ENCODE measurements at places on chromosomes 13 and 19.

GRCh38 chr13:98144801-98145350, 2.0 kb downstream of the FARP1 start:
- no peak for DNase-seq

DNA sequence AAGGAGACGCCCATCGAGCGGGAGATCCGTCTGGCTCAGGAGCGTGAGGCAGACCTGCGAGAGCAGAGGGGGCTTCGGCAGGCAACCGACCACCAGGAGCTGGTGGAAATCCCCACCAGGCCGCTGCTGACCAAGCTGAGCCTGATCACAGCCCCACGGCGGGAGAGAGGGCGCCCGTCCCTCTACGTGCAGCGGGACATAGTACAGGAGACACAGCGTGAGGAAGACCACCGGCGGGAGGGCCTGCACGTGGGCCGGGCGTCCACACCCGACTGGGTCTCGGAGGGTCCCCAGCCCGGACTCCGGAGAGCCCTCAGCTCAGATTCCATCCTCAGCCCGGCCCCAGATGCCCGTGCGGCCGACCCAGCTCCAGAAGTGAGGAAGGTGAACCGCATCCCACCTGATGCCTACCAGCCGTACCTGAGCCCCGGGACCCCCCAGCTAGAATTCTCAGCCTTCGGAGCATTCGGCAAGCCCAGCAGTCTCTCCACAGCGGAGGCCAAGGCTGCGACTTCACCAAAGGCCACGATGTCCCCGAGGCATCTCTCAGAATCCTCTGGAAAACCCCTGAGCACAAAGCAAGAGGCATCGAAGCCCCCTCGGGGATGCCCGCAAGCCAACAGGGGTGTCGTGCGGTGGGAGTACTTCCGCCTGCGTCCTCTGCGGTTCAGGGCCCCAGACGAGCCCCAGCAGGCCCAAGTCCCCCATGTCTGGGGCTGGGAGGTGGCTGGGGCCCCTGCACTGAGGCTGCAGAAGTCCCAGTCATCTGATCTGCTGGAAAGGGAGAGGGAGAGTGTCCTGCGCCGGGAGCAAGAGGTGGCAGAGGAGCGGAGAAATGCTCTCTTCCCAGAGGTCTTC, 7.1 kb downstream of the MISP start:
- no peak for DNase-seq

DNA sequence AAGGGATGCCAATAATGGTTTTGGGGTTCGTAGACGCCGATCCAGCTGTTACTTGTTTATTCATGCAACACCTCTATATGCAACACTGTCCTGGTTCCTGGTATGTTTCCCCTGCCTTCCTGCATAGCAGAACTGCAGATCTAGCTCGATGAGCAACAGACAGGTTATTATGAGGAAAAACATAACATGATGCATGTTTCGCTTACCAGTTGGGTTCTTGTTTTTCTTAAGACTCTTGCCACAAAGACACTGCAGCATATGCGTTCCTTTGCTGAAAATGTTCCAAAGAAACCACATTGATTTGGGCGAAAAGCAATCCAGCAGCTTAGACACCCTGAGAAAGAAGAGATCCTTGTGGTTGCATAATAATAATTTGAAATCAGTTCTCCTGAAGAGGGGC, 583 bp downstream of the FGF14 start:
- DNase-seq, result no peak

GRCh38 chr19:13865571-13866462, 11.1 kb upstream of the NANOS3 start:
- DNase-seq, result no peak

GRCh38 chr13:113468472-113469201, 15.3 kb upstream of the ADPRHL1 start:
- no peak for DNase-seq

DNA sequence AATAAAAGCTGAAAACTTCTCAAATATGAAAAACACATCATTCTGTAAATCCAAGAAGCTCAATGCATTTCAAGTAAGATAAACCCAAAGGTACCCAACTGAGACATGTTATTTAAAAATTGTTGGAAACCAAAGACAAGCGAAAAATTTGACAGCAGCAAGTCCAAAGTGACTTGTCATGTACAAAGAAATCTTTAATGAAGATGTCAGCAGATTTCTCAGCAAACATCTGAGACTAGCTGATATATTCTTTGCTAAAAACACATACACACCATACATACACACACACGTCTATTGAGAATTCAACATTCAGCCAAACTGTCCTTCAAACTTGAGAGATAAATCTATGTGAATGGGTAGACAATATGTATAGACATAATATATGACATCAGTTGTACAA, 5.7 kb upstream of the ZNF222 start:
- DNase-seq, result no peak

GRCh38 chr13:110869805-110870706, 44.8 kb downstream of the ANKRD10 start:
- no peak for DNase-seq

GRCh38 chr13:29509999-29510589, 85.4 kb downstream of the SLC7A1 start:
- DNase-seq, result no peak

GRCh38 chr13:94513026-94513425, 33.5 kb upstream of the DCT start:
- no peak for DNase-seq

GRCh38 chr13:110942248-110942981, 27.5 kb upstream of the ANKRD10 start:
- no peak for DNase-seq

- DNase-seq, result no peak
Observed at GRCh38 chr13:59144700-59145099, 1019.0 kb downstream of the DIAPH3 start.

GRCh38 chr13:50189450-50189849, 174.2 kb downstream of the KCNRG start:
- DNase-seq, result no peak

GRCh38 chr13:103100830-103101229, 34.6 kb upstream of the SLC10A2 start:
- DNase-seq, result no peak

DNA sequence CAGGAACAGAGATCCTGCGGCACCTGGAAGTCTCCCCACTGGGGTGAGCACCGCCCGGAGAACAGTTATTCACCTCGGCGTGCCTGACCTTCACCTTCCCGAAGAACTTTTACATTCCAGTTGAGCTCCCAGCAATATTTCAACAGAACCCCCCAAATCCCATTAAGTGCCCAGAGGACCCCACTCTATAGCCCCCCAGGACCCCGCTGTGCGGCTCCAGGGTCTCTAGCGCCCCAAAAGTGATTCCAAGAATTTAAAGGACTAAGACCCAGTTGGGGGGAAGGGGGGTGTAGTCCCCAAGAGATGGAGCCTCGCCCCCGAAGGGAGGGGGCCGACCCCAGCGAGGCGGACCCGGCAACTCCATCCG, 480 bp downstream of the GPR108 start:
- DNase-seq, result no peak

DNA sequence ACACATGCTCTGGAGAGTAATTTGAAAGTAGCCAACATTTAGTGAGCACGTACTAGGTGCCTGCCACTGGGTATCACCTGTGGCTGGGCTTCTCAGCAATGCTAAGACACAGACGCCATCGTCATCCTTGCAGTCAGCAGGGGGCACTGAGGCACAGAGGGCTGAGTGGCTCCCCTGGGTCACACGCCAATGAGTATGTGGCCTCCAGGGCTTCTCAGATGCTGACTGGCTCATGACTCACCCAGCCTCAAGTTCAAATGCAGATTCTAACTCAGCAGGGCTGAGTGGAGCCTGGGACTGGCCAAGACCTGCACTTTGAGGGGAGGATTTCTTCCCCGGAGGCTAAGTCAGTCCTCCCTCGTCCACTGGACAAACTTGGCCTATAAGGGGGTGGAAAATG, 115.1 kb upstream of the CACNA1A start:
- no peak for DNase-seq

GRCh38 chr13:112813552-112813951, 123.7 kb downstream of the ATP11A start:
- DNase-seq, result no peak

DNA sequence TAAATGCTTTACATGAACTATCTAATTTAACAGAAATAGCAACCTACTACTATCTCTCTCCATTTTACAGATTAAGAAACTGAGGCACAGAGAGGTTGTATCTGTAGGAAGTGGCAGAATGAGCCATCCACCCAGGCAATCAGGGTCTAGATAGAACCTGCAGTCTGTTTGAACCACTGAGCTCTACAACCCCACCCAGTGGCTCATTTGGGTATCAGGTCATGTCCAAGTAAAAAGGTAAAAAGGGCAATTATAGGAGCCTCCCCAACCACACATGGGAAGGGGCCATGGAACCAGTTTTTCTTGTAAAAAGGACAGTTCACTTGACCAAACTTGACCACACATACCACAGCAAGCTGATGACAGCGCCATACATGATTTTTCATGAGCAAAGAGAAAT, 92.9 kb upstream of the SGCG start:
- no peak for DNase-seq

- DNase-seq, result no peak
Observed at GRCh38 chr19:49340069-49340864, 5.1 kb downstream of the CD37 start.

DNA sequence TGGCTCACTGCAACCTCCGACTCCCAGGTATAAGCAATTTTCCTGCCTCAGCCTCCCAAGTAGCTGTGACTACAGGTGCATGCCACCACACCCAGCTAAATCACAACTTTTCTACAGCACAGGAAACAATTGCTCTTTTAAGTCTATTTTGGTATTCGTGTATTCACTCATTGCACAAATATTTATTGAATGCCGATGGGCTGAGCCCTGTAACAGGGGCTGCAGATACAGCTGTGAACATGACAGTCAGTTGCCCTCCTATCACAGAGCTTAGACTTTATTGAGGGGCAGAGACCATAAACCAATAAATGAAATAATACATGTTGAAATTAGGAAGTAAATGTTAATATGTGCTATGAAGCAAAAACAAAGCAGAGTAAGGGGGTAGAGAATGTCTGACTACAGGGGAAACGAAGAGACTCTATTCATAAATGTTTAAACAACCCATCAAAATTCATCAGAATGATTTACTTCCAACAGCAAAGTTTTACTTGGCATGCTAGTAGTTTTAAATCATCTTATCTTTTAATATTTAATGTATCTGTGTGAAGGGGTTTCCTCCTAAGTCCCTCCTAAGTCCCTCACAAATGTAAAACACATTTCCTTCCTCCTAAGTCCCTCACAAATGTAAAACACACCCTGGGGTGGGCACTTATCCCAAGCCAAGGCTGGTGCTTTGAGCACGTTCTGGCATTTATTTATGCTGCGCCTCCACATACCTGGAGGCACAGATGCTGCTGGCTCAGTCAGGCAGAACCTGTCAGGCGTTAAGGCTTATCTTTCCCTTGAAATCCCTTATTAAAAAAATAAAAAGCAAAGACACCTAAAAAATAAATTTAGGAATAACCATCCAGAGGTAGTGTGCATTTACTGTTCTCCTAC, 140.8 kb downstream of the MIPEP start:
- no peak for DNase-seq

- no peak for DNase-seq
Observed at GRCh38 chr13:48939728-48940127, 36.0 kb upstream of the FNDC3A start.

DNA sequence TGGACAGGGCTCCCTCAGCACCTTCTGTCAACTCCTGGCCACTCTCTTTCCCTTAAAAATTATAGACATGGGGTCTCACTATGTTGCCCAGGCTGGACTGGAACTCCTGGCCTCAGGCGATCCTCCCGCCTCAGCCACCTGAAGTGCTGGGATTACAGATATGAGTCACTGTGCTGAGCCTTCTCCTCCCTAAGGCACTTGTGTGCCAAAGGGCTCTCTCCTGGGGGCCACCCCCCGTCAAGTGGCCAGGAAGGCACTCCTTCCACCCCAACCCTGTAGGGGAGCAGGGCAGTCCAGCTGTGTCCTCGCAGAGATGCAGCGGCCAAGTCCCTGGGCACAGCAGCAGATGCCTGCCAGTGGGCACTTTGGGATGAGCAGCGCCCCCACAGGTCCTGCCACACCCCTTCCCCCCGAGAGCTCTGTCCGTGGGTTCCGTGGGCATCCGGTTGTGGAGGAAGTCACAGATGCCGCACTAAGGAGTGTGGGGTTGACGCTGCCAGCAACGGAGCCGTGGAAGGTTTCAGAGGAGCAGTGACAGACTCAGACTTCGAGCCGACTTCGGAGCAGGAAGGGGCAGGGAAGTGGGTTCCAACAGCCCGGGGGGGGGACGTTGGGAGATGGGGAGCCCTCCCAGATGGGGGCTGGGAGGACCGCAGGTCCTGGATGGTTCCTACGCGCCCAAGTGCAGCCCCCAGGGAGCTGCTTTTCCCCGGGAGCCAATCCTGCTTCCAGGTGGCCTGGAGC, 3.3 kb upstream of the UQCR11 start:
- peak; percentile 41 for DNase-seq

DNA sequence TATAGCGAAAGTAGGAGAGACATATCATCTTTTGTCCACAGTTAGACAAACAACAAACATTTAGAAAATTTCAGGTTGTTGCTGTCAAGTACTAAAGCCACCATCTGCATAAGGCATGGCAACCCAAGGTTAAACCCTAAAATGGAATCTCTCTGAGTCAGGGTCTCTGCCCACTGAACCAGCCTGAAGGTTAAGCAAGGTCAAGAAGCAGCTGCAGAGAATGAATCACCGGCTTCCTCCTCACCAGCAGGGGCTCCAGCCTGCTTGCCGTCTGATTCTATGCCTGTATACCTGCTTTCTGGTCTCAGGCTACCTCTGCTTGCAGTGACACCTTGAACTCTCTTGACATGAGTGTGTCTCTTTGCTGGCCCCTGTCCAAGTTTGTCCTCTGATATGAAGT, 726.2 kb upstream of the SGCG start:
- DNase-seq, result no peak

- DNase-seq, result no peak
Observed at GRCh38 chr19:47886010-47886559, at the start of gene SULT2A1. Gene SULT2A1 (minus strand): TSS chr19:47886315. CDS start chr19:47886257, 58 bp downstream.

DNA sequence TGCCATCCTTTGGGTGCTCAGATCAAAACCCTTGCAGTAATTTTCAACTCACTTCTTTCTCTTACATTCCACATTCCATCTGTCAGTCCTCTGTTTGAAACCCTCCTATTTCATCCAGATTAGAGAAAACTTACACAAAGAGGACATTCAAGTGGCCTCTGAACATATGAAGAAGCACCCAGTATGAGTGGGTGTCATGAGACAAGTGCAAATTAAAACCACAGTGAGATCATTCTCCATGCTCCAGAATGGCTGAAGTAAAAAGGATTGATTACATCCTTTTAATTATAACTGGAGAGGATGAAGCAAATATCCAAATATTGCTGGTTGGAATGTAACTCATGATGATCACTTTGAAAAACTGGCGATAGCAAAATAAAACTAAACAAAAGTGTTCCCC, 96.5 kb downstream of the MIPEP start:
- no peak for DNase-seq

DNA sequence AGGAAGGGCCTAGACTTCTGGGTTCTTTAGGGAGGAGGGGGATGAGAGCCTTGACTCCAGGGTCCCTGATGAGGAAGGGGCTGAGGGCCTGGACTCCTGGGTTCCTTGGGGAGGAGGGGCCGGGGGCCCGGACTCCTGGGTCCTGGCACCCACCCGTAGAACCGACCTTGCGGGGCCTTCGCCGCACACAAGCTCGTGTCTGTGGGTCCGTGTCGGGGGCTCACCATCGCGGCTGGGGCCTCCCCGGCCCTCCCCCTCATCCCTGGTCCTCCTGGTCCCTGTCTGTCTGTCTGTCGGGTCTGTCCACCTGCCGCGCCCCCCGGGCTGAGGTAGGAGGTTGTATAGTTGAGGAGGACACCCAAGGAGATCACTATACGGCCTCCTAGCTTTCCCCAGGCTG, 662 bp upstream of the SPACA6 start:
- no peak for DNase-seq

All from CD4-positive, alpha-beta T cell treated with Interleukin-6 at 100 ng/mL for 8 hours (primary cell).